ENCODE measurements at places on chromosomes 12 and 14.

DNA sequence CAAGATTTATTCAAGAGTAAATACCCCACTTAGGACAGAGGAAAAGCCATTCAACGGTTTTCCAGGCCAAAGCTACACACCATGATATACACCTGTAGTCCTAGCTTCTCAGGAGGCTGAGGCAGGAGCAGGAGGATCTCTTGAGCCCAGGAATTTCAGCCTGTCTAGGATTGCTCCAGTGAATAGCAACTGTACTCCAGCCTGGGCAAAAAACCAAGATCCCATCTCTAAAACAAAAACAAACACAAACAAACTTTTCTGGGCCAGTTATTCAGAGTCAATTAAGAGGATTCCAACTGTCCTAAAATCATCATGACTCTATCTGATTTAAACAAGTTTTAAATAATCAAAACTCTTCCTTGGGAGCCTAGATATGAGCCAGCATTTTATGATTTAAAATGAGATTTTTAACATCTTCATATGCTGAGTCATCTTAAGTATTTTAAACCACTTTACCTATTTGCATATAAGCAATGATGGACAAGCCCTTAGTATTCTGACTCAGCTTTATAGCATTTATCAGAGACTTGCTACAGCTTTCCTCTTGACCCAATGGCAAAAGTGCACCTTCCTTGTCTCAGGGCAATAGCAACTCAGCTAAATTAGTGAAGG is 77.1 kb downstream of the KCNMB4 start:
- DNase-seq, result peak; percentile 47

DNA sequence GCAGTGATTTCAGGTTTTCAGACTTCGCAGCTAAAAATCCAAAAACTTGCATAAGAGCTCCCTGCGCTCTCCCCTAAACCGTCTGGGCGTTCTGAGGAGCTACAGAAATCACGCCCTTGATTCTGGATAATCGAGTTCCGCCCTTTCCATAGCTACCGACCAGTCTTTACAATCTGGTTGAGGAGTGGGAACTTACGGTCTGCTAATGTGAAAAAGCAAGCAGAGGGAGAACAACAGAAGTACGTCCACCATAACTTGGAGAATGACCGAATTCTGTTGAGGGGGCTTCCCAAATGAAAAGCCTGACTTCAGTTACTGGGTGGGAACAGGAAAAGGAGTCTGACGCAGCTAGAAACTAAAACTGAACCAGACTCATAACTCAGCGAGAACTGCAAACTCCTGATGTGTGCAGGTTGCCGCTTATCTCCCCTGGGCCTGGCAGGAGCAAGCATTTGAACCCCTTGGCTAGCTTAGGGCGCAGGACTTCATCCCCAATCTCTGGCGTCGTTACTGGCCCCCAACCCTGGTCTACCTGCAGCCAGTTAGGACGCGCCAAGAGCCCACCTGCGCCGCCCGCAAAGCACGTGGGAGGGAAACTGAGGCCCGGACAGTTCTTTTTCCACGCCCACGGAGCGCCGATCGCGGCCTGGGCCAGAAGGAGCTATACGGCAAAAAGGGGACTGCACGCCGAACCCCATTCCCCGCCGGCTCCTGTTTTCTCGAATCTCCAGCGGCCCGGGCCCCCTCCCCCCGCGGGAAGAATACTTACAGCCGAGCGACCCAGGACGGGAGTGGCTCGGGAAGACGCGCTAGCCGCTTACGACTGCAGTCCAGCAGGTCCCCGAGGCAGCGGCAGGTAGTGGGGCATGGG is 838 bp downstream of the LRIG3 start:
- DNase-seq, result peak; percentile 63

GRCh38 chr14:103563844-103564505 is 1.2 kb downstream of the COA8 start:
- no peak for DNase-seq

DNA sequence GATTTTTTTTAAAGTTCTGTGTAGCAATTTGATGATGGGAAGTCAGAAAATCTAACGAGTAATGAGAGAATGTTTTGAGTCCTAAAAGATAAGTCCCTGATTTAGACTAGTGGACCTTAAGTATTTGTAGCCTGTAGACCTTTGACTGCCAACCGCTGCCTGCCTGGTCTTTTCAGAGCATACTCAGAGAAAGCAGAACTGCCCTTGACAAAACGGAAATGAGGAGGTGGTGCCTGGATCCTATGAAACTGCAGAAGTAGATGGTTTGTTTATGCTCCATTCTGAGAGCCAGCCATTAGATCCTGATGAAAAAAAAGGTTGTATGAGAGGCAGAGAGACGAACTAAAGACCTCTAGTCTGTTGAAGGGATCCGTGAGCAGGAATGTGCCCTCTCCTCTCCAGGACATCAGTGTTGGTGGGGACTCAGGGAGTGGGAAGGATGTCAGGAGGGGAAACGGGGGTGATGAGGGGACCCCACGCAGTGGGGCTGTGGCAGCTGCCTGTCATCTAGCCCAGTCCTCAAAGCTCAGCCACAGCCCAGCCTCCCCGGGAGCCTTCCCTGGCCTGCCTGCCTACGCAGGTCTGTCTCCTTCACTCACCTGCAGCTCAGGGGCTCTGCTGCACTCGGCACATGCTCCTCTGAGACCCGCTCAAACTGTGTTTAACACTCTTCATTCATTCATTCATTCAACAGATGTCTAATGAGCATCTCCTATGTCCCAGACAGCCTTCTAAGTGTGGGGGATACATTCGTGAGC is 447.5 kb downstream of the AACS start:
- no peak for DNase-seq

GRCh38 chr14:74064426-74064825 is 19.8 kb downstream of the ALDH6A1 start:
- DNase-seq, result no peak

GRCh38 chr14:35046751-35047536 is 872 bp downstream of the FAM177A1 start:
- peak; percentile 23 for DNase-seq

DNA sequence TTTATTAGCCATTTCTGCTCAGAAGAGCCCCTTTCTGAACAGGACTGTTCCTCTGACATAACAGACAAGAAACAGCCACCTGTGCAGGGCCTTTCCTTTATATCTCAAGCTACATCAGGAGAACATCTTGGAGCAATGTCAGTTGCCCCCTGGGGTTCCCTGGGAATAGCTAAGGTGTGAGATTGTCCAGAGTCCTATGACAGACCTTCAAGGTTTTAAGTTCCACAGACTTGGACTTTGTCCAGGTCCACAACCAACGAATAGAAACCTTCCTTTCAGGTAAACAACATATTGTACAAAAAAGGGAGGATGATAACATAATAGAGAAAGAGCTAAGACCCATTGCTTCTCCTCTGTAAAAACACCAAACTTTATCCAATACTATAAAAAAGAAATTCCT is 2.9 kb downstream of the IL23A start:
- no peak for DNase-seq

DNA sequence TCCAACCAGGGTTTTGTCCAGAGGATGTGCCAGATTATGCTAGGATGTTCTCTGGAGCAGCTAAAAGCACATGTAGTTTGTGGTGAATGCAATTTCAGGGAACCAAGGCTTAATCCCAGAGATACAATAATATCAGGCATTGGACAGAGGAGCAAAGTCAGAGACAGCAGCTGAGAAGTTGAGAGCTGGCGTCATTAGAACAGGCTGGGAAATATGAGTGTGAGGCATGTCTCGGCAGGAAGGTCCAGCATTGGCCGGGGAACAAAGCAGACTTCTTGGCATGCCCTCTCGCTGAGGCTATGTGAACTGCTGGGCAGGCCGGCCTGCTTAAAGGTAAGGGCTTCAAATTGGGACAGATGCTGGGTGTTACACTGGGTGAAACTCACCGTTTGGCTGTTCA is 125.4 kb downstream of the CAND1 start:
- DNase-seq, result peak; percentile 82

- no peak for DNase-seq
Observed at GRCh38 chr12:122943196-122943595, 23.1 kb downstream of the ABCB9 start.

GRCh38 chr14:24817212-24818057 is 183.4 kb upstream of the GZMB start:
- no peak for DNase-seq

- no peak for DNase-seq
Observed at GRCh38 chr14:33420051-33420627, 481.5 kb downstream of the NPAS3 start.

DNA sequence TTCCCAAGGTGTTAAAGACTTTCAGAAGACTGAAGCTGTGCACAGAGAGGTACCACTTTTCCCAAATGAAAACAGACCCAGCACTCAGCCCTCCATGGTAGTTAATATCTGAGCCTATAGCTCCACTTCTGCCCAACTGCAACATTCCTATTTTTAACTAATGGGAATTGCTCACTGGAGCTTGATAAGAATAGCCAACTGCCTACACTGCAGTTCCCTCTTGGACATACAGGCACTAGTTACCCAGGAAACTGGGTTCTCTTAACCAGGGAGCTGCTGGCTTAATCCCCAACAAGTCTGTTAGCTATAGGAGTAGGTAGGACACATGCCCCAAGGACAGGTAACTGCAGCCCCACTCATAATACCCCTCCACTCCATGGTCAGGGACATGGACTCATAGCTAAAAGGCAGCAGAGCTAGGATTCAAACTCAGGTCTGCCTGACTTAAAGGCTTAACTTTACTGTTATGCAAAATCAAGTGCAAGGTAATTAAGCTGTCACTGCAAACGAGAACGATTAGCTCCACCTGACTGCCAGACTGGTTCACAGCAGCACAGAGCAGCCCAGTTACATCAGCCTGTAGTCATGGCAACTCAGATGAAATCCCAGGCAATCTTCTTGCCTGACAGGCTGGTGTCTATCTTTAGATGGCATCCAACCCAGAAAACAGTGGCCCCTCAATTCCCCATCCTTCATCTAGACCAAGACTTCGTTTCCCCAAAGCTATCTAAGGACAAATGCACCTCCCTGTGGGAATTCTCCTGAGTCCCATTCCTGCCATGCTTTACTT is 77.1 kb upstream of the ACTN1 start:
- DNase-seq, result no peak

DNA sequence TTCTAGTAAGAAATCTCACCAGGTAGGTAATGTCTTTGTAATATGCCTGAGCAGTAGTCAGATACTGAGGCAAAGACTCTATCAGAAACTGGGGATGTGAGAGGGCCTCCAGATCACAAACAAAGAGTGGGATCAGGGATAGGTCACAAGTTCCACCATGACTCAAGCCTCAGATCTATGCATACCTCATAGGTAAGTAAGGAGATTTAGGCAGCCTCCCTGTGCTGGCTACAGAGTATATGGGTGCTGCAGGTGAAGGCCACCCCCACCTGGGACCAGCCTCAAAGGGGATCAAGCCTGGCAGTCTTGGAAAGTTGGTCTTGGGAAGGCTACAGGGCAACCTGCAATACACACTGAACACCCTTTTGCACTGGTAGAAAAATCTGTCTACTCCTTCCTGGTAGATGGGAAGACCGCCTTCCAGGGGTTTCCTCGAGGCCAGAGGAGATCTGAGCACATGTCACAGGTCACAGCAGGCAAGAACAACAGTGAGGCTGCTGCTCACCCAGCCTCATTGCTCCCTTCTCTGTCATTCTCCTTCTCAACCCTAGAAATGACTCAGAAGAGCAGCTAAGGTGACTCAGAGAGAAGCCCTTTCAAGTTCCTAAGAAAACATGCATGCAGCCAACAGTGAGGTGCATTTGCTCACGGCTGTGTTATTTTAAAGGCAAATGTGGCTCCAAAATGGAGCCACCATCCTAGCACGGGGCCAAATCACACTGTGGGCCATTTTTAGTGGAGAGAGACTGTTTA is 143.4 kb upstream of the CDKN3 start:
- peak; percentile 98 for DNase-seq

DNA sequence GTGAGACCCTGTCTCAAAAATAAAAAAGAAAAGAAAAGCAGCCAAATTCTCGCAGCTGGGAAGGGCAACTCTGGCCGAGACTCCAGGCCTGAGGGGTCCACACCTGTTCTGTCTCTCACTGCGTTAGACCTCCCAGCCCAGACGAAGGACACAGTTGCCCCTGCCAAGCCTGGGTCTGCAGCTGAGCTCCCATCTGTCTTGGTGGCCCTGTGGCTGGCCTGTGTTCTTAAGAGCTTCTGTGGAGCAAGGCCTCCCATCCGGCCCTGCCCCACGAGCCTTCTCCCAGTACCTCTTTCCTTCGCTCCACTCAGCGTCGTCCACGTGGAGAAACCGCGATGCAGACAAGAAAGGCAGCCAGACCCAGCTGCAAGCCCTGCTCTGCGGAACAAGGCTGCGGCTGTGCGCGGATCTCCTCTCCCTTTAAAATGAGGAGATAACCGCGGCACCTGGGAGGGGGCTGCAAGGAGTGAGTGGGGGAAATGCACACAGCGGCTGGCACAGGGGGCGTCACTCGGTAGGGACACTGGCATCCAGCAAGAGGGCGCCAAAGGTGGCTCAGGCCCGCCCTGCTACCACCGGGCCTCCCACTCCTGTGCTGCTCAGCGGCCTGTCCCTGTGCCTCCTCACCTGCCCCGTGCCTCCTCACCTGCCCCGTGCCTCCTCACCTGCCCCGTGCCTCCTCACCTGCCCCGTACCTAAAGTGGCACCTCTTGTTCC is 42.4 kb downstream of the LRRC74A start:
- no peak for DNase-seq

- no peak for DNase-seq
Observed at GRCh38 chr12:107491856-107492255, 193.7 kb upstream of the PWP1 start.

- peak; percentile 2 for DNase-seq
Observed at GRCh38 chr12:74538491-74539258, 1.0 kb downstream of the ATXN7L3B start.

- DNase-seq, result no peak
Observed at GRCh38 chr12:23704992-23705943, 244.2 kb downstream of the SOX5 start.

DNA sequence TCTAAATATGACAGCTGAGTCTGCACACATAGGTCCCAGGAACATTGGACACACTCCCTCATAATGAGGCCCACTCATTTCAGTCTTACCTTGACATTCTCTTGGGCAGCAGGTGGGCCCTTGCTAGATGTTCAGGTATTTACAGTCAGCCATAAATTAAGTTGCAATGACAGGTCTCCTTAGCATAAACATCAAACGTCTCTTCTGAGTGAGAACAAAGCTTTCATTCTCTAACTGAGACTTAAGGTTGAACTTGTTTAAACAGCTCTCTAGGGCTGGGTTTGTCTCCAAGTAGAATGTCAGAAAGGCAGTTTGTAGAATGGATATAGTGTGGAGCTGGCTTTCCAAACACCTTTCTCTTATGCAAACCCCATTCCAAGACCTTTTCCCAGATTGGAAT is 10.3 kb downstream of the ACVR1B start:
- DNase-seq, result no peak

DNA sequence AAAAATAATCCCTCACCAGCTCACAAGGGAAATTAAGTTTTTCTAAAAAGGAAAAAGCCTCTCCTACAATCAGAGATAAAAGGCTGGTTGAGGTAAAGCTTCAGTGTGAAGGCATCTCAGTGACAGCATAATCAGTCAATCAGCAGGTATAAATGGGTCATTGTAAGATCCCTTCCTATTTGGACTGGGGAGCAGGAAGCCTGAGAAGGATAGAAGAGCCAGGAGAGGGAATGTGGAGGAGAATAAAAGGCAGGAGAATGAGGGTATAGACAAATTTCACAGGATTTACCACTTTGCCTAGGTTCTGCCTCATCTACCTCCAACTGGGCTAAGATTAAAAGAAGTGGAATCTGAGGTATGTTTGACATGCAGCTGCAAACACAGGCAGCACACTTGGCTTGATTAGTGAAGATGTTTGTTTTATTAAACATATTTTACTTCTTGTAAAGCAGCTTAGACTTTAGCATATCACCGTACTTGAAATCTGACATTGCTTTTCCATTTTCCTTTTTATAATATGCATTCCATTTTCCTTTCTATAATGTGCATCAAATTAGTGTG is 479.1 kb upstream of the USP15 start:
- no peak for DNase-seq

GRCh38 chr12:89126712-89127111 is 225.6 kb downstream of the DUSP6 start:
- peak; percentile 30 for DNase-seq

Measured in astrocyte (in vitro differentiated cells and primary cell).